Activated T-helper 1 cell treated with anti-CD3 and anti-CD28 coated beads, Interleukin-2, amount 50 U/mL, for 16 hours (primary cell): ENCODE measurements at places on chromosomes 6 and 20.

DNA sequence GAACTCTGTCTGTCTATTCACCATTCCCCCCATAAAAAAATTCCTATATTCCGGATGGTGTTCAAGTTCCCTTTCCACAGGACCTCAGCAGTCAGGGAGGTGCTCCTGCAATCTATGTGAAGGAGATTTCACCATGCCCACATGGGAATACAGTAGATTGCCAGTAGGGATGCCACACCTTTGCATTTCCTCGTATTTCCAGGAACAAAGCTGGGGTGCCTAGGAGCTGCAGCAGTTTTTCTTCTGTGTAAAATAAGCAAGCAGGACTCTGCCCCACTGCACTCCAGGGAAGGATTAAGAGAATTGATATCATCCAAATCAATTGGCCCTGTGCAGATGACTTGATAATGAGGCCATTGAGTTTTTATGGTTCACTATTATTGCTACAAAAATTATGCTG, 7.4 kb upstream of the KIF16B start:
- no peak for DNase-seq

- DNase-seq: no peak
Observed at GRCh38 chr6:146741609-146742008, 142.8 kb downstream of the ADGB start.

DNA sequence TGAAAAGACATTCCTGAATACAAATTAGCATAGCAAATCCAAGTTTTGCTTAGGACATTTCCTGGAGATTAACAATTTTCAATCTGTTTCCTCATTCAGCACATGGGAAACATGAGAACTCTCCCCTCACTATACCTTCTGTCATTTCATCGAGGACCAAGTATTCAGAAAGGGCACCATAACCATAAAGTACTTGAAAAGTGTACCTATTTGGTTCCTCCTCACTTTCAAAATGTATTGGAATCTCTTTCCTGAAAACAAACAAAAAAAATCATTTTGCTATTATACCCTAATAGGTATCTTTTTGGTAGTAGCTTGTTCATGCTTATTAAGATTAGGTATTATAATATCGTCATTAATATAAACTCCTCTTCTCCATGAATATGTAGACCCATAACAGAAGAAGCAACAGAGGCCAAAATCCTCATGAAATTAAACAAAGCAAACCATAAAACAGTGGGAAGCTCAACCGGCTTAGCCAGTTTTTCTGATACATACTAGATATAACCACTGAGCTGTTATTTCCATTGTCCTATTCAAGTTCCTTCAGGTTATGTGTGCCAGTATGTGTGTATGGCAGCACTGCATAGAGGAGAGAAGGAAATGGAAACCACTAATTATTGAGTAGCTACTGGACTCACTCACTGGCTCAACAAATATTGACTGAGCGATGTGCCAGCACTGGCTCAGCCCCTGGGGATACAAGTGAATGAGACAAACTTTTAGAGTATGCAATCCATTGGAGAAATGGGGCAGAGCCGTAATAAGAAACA, 274.0 kb downstream of the MAFB start:
- DNase-seq: no peak

DNA sequence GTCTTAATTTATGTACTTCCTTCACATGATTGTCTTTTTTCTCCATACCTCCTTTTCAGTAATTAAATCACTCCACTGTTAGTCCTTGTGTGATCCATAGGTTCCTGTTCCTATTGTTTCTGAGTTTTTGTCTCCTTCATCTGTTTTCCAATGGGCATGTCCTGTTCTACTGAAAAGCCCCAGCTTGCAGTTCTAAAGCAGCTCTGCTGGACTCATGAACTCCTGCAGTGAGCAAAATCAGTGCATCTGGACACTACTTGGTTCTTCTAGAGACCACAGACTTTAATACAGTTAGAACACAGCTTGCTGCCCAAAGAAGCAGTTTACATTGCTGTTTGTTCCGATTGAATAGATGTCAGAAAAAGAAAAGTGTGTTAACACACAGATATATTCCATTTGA, 593.3 kb upstream of the HS3ST5 start:
- no peak for DNase-seq

GRCh38 chr6:140401761-140402160, 1027.3 kb upstream of the CITED2 start:
- DNase-seq: no peak

DNA sequence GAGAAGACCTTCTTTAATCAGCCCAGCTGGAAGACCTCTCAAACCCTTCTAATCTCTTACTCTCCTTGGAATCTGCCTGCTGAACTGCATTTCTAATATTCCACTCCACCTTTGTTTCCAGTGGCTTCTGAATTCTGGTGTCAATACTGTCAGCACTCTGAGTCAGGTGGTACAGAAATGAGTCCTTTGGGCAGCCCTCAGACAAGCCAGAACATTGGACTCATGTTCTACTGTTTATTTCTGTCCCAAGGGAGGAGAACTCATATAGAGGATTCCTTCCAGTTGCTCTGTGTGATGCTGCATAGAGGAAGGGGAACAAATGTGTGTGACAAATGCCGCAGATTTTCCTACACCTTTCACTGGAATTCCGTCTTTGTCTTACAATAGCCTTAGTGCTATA, 114.8 kb downstream of the PHF3 start:
- DNase-seq: no peak

DNA sequence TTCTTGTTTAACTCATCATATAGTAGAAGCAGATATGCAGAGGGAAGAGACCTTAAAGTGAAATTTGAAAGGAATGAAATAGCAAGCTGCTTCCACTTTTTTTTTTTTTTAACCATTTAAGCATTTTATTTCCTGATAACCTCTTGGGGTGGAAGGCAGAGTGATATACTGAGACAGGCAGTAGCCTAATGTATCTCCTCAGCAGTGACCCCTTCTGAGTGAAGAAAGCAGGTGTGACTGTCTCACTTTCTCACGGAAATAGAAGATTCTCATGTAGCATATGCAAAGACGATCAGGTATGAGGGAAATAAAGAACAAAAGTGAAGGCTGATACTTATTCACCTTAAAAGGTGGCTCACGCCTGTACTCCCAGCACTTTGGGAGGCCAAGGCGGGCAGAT, 187.1 kb upstream of the STXBP5 start:
- DNase-seq: no peak

- DNase-seq: peak; percentile 60
Observed at GRCh38 chr6:42879372-42880239, at the start of gene RPL7L1. Gene RPL7L1, plus strand, starts transcription at chr6:42879616. Its CDS starts 295 bp downstream, at chr6:42879911.

- no peak for DNase-seq
Observed at GRCh38 chr6:33634161-33634727, 13.1 kb downstream of the ITPR3 start.

- DNase-seq: no peak
Observed at GRCh38 chr6:128167552-128167951, 266.7 kb upstream of the THEMIS start.

- no peak for DNase-seq
Observed at GRCh38 chr6:130913120-130913519, 85.9 kb downstream of the SMLR1 start.

GRCh38 chr6:161915456-161915964, 641.6 kb upstream of the AGPAT4 start:
- no peak for DNase-seq

- DNase-seq: no peak
Observed at GRCh38 chr6:13248053-13248452, 80.3 kb downstream of the TBC1D7 start.

DNA sequence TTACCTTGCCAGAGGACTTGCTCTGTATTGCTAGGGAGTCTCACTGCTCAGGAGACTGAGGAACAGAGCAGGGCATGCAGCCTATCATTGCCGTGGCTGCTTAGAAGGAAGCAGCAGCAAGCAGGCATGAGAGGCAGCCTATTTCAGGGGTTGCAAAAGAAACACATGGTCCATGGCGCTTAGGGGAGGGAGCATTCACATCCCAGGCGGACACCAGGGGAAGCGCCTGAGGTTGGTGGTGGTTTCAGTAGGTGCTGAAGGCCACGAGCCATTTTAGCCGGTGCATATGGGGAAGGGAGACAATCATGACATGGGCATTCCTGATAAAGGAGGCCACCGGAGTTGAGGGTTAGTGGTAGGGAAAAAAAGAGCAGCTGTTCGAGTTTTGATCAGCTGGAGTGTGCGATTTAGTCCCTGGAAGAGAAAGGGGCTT, 20.9 kb downstream of the FARS2 start:
- no peak for DNase-seq

GRCh38 chr6:37168163-37168758, 1.7 kb upstream of the PIM1 start:
- no peak for DNase-seq

DNA sequence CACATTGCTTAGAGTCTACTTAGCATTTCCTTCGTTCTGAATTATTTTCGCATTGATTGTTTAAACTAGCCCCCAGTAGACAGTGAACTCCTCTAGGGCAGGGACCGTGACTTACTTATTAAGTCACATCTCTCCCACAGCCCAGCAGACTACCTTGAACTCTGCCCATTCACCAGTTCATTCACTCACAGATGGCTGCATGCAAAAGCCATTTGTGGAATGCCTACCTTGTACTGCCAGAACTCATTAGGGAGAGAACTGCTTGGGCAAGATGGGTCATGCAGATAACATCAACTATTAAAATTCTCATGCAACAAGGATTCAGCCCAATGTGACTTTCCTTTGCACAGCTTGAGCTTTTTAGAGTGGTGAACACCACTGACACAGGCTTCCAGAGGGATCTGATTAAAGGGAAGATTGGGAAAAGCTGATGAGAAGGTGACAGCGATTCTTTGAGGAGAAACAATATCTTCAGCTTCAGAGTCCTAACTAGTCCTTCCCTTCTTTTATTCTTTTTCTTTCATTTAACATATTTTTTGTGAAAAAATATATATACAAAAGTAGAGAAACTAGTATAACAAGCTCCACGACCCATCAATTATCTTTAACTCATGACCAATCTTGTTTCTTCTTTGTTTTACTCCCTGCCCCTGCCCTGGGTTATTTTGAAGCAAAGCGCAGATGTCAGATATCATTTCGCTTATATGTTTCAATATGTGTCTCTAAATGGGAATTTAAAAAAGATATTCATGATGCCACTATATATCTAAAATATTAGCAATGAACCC, 273.9 kb downstream of the CDC5L start:
- DNase-seq: no peak

GRCh38 chr6:166008441-166009369, 158.9 kb downstream of the TBXT start:
- DNase-seq: no peak

GRCh38 chr6:81511423-81511822, 241.1 kb downstream of the TENT5A start:
- DNase-seq: no peak

DNA sequence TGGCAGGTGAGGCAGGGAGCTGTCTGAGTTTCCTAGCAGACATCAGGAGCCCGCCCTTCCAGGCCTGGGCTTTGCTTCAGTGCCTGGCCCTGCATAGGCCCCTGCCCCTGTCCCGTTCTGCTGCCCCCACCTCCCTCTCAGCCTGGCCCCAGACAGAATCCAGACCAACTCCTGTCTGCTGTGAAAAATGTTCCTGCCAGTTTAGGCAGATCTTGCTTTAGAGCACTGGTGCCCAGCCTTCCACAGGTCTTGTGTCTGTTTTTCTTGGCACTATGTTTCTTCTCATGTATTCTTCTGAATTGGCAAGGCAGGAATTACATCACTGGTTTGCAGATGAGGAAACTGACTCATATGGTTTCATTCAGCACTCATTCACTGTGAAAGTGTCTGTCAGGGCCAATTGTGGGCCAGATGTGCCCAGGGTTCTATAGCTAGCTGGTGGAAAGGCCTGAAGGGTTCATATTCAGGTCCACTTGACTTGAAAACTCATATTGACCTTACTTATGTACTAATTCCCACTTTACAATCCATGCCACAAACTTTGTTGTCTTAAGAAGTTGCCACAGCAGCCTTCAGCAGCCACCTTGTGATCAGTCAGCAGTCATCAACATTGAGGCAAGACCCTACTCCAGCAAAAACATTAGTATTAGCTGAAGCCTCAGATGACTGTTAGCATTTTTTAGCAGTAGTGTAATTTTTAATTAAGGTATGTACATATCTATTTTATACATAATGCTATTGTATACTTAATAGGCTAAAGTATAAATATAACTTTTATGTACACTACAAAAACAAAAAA, 40.5 kb downstream of the HLA-F start:
- no peak for DNase-seq

GRCh38 chr6:166467436-166468000, 84.8 kb upstream of the MPC1 start:
- no peak for DNase-seq

GRCh38 chr6:131652472-131652871, 15.4 kb downstream of the ENPP3 start:
- no peak for DNase-seq

DNA sequence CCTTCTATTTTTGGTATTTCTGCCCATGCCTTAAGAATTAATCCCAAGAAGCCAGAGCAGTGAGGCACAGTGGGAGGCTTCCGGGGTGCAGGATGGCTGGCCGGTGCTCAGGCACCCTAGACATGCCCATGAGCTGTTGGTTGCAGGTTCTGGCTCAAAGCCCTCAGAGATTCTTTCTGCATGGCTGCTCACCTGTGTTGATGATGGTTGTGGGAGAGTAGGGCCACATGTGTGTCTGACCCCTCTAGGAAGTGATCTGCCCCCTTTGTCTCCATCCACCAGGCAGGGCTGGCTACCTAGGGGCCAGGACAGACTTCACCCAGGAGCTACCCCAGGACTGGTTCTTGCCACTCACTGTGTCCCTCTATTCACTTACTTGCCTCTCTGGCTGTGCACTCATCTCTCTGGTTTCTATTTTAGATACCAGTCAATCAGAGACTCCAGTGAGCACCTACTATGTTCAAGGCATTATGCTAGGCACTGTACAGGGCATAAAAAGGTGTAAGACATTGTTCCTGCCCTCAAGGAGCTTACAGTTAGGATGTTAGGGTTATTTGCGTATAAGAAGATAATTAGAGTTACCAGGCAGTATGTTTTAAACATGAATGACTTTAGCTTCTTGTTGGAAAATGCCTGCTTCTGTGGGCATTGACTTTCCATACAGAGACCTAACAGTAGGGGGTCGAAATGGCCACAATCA, 16.8 kb downstream of the CD83 start:
- DNase-seq: no peak

GRCh38 chr6:85121158-85121557, 328.7 kb upstream of the NT5E start:
- DNase-seq: no peak

DNA sequence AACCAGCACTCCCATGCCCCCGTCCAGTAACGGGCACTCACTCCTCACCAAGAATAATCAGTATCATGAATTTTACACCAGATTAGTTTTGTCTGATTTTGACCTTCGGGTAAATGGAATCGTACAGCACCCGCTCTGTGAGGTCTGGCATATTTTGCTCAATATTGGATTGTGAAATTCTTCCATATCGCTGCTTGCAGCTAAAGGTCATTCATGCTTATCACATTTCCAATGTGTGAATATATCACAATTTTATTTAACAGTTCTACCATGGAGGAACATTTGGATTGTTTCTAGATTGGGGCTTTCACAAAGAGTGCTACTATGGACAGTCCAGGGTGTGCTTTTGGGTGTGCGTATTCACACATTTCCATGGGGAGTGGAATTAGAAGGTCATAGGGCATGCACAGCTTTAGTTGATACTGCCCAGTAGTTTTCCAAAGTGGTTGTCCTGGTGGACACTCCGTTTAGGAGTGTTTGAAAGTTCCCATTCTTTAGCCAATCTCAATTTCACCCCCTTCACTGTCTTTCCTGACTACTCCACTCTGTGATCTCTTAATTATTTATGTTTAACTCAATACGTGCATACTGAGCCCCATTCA, 86.6 kb downstream of the ISM1 start:
- no peak for DNase-seq

- DNase-seq: no peak
Observed at GRCh38 chr6:138492113-138492512, 7.2 kb downstream of the NHSL1 start.

- DNase-seq: no peak
Observed at GRCh38 chr6:41167173-41167963, 4.5 kb upstream of the TREM2 start.
